Upper lobe of right lung (tissue), 1 donor: ENCODE measurements at places on chromosomes 6 and 20. TPM values are rescaled to one million over a fixed set of nuclear protein-coding genes. Genes with fewer than 3 reads are reported as not detected.

- DNase-seq = no peak
These were observed 366.3 kb downstream of the RFPL4B start for GRCh38 chr6:112713402-112713801.

GRCh38 chr6:25070547-25071366, 135.0 kb upstream of the RIPOR2 start:
- peak; percentile 76 for DNase-seq

GRCh38 chr20:38171675-38172043, 6.6 kb upstream of the TGM2 start:
- DNase-seq = no peak

DNA sequence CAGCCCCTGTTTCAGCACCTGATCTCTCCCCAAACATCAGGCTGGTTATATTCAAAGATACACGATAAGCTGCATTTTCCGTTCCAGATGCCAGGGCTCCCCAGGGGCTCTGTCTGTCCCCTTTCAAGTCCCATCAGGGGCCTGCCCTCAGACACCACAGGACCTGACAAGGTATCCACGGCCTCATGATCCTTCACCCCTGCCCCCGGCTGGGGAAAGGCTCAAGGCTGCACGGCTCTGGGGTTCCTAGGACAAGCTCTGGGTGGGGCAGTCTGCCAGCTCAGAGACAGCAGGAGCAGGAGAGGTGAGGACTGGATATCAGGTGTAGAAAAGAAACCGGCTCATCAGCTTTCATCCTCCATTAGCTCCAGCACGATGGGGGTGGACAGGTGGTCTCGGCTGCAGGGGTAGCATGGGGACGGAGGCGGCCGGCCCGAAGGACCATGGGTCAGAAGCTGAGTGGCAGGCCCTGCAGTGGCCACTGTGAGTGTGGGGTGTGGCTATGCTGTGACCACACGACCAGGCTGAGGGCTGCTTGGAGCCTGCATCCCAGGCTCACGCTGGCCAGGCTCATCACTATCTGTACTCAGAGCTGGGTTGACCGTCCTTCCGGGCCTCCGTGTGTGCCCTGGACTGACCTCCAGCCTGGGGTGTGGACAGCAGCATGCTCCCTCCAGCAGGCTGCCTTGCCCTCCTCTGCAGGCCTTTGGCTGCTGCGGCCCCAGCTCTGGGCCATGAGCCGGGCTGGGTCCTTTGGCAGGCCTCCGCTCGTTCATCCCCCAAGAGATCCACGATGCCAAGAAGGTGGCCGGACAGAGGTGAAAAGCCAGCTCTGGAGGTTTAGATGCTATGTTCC, 386.2 kb downstream of the THBS2 start:
- DNase-seq = no peak

- DNase-seq = no peak
These were observed 31.3 kb downstream of the MBOAT1 start for GRCh38 chr6:20180935-20181334.

- DNase-seq = no peak
These were observed 112.1 kb upstream of the EYS start for GRCh38 chr6:65819152-65819551.

DNA sequence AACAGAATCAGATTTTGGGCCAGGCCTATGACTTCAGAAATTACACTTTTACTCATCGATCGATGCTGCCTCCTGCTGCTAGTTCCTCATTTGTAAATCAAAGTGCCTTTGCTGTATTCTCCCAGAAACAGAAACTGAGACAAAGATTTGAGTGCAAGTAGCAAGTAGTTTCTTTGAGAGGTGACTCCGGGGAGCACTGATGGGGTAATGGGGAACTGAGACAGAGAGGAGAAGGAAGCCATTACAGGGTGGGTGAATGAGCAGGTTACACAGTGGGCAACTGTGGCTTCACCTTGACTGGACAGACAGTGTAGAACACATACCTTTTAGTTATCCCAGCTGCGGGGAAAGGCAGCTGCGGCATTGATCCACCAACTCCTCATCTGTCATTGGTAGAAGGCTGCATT, 9.7 kb upstream of the CD40 start:
- DNase-seq = no peak

- no peak for DNase-seq
These were observed 8.9 kb downstream of the UTRN start for GRCh38 chr6:144294016-144294415.

DNA sequence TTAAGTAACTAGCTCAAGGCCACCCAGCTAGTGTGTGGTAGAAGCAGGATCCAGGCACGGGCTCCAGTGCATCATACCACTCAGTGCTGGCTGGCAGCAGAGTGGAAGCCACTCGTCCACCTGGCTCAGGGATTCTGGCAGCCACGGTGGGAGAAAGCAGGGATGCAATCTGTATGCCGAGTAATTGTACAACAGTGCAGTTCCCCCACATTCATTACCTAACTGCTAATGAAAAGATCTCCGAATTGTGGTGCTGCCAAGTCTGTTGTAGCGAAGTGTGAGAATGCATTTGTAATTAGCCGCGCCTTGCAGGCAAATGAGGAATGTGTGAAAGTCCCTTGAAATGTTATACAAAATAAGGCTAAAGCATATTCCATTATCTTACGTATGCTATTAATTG, 29.0 kb downstream of the KCNG1 start:
- DNase-seq = no peak

DNA sequence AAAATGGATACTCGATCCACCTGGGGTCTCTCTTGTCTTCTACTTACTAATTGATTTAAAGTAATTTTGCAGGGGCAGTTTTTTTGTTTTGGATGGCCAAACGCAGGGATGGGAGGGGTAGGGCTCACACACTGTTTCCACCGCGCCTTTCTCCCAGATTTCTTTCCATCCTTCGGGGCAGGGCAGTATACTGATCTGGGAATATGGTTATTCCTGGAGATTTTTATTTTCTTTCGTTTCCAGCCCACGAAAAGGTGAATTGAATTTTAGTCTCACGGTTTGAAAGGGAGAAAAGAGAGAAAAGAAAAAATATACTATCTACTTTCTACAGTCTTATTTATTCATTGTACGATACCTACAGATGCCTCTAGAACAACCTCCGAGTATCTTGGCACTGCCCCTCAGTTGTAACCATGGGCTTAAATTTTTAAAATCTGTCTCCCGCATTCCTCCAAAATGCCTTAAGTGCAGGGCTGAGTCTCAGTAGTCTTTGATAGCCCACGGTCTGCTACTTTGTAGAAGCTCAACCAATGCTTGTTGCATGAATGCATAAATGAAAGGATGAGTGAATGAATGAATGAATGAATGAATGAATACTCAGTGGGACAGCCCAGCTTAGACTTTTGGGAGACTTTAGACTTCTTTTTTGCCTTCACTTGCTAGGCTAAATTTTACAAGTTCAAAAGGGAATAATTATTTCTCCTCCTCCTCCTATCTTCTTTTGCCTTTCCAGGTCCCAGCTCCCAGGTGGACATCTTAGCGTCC, 18.1 kb upstream of the TRIM27 start:
- no peak for DNase-seq

GRCh38 chr6:114312931-114313330, 29.9 kb downstream of the HS3ST5 start:
- no peak for DNase-seq

- no peak for DNase-seq
These were observed 50.4 kb upstream of the TAB2 start for GRCh38 chr6:149267072-149267471.

- peak; percentile 71 for DNase-seq
These were observed 67.5 kb downstream of the JARID2 start for GRCh38 chr6:15313367-15313766.

DNA sequence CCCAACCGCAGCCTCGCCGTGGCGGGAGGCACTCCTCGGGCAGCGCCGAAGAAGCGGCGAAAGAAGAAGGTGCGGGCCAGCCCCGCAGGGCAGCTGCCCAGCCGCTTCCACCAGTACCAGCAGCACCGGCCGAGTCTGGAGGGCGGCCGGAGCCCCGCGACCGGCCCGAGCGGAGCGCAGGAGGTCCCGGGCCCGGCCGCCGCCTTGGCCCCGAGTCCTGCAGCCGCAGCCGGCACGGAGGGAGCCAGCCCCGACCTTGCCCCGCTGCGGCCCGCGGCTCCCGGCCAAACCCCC, 525 bp downstream of the PNRC1 start:
- DNase-seq = no peak

- DNase-seq = no peak
These were observed 65.9 kb downstream of the PHF20 start for GRCh38 chr20:35837577-35838195.

- DNase-seq = no peak
These were observed 772.8 kb upstream of the GJE1 start for GRCh38 chr6:141359953-141360352.

DNA sequence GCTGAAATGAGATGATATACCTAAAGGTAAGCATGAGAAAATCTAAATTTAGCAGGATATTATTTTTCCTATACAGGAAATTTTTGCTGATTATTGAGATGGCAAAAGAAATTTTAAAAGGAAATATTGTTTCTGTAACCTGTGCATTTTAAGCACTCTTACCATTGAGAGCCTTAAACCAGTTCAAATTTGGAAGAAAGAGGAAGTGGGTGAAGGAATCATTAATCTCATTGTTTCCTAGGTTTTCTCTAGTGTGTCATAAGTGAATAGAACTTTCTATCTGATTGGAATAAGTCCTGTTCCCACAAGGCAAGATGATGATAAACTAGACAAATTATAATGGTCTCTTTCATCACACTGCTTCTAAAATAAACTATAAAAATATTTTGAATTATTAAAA, 22.4 kb upstream of the FKBP1C start:
- no peak for DNase-seq

DNA sequence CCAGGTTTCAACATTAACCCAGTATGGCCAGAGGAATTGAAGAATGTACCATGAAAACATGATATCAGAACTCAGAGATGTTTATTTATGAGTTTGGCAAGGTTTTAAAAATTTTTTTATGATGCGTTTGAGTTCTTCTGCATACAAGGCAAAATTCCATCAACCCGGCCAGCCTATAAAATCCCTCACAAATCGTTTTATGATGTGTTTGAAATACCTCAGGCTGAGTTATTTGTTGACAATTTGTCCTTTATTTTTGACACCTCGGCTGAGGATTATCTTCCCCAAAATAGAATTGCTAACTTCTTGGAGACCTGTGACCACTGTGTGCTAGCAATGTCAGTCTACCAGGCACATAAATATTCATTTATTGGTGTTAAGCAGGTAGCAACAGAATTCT, 91.9 kb upstream of the SLC24A3 start:
- no peak for DNase-seq

DNA sequence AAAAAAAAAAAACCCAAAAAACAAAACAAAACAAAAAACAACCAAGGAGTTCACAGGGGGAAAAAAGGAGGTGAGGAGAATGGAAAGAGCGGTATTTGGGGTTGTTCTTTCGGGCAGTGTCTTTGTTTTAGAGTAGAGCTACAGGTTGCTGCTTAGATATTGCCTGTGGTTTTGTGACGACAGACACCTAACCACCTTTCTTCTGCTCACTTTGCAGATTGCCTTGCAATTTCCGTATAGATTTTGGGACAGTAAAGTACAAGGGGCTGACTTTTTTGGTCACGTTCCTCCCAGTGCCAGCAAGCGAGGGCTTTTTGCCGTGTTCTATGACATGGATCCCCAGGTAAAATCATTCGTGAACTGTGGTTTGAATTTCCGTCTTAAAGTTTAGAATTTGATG, 50.9 kb downstream of the DEK start:
- no peak for DNase-seq

GRCh38 chr20:2890742-2891141, 17.5 kb downstream of the PTPRA start:
- DNase-seq = no peak

- no peak for DNase-seq
These were observed 1.9 kb downstream of the SLC32A1 start for GRCh38 chr20:38725931-38726803.

DNA sequence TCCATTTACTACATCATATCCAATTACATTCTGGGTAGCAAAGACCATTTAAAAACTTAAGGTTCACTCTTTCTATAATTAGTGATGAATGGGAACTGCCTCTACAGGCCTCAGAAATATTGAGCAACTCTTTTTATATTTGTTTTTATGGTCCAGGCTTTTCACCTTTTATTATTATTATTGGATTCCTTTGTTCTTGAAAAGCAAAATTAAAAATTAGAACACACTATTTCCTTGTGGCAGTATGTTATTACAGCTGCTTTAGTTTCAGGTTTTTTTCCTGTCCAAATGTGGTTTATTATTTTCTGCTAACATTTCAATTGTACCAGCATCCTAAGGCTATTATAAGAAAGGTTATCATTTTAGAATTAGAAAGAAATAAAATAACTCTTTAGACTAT, 150.1 kb downstream of the FARS2 start:
- DNase-seq = no peak

- no peak for DNase-seq
These were observed 496.0 kb upstream of the ADGRB3 start for GRCh38 chr6:68139130-68139529.

DNA sequence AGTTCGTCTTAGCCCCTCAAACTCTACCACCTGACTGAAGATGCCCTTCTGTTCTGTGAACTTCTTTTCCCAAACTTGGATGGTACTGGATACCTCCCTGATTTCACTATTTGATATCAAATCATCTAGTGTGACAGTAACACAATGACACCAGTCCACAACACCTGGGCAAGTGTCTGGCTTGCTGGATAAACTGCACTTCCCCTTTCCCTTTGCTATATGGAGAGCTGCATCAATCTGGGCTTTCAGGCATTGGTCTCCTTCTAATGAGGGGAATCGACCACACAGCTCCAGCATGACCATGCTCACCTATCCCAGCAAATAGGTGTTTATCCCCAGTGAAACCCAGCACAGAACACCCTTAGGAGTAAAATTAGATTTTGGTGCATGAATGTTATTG, 3.1 kb downstream of the F13A1 start:
- DNase-seq = no peak

GRCh38 chr6:106745824-106746582, 116.6 kb downstream of the QRSL1 start:
- no peak for DNase-seq

- no peak for DNase-seq
These were observed 6.6 kb upstream of the BTBD9 start for GRCh38 chr6:38646166-38646878.

- DNase-seq = no peak
These were observed 7.5 kb upstream of the FOXC1 start for GRCh38 chr6:1602049-1602713.

DNA sequence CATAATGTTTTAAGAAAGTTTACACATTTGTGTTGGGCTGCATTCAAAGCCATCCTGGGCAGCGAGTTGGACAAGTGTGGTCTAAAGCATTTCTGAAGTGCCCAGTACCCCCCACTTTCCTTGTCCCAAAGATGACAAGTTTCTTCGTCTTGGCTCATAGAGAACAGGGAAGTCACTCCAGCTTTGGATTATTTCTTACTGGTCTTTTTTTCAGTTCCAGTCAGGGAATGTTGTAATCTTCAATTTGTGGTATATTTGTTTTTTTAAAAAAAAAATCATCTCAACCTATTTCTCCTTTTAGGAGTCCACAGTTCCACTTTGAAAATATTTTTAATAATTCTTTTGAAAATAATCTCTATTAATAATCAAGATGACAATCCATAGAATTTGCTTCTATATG, 34.0 kb downstream of the SLX4IP start:
- DNase-seq = no peak

The ESR1 gene
- total RNA-seq = 5.7 TPM

The RCAN2 gene
- 11.7 TPM for total RNA-seq

The RPS10 gene
- 875 TPM for total RNA-seq

The RSPH4A gene
- total RNA-seq = 0.72 TPM

The SFT2D1 gene
- 49.7 TPM for total RNA-seq

The SLC22A16 gene
- total RNA-seq = 0.87 TPM

The PHACTR1 gene
- 72.8 TPM for total RNA-seq

The SAPCD1 gene
- 2.6 TPM for total RNA-seq

The HLA-G gene
- 1.6 TPM for total RNA-seq

The NFATC2 gene
- 7.6 TPM for total RNA-seq
